ENCODE measurements at places on chromosomes 6 and 20. TPM values are rescaled to one million over a fixed set of nuclear protein-coding genes. Genes with fewer than 3 reads are reported as not detected.

GRCh38 chr20:64151633-64152530, 12.4 kb upstream of the MYT1 start:
- no peak overlapping the region for H3K4me3 ChIP-seq
- no peak for DNase-seq
- H3K36me3 ChIP-seq: no peaks in the 10 kb centered on the region
- H3K27me3 ChIP-seq: no peaks in the 10 kb centered on the region
- H3K27ac ChIP-seq: no peak overlapping the region

DNA sequence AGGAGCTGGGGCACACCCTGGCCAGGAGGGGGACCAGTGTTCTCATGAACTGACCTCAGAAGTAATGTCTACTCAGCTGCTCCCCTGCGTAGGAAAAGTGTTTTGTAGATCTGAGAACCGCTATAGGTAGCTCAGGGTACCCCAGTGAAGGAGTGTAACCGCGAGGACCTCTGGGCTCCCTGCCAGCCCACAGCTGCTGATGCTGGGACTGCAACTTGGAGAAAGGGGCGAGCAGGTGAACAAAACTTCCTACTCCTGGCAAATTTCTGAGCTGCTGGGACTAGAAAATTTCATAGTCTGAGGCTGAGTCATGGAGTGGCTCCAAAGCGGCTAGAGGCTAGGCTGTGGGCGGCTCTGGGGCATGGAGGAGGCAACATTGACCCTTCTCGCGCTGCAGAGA, 51.9 kb downstream of the PYGB start:
- peaks cover 39% of the 10 kb centered on the region for H3K4me1 ChIP-seq
- H3K27me3 ChIP-seq: no peaks in the 10 kb centered on the region
- peak overlapping the region; percentile 11 for H3K27ac ChIP-seq

- DNase-seq: no peak
- no peak overlapping the region for H3K4me3 ChIP-seq
- no peaks in the 10 kb centered on the region for H3K4me1 ChIP-seq
Observed at GRCh38 chr20:39911497-39911896, 777.5 kb downstream of the MAFB start.

The GPR6 gene
- not detected for polyA plus RNA-seq

- H3K4me3 ChIP-seq: no peak overlapping the region
- peaks cover 3% of the 10 kb centered on the region for H3K36me3 ChIP-seq
- H3K27me3 ChIP-seq: no peaks in the 10 kb centered on the region
- peaks cover 8% of the 10 kb centered on the region for H3K4me1 ChIP-seq
Observed at GRCh38 chr6:20169119-20169557, 43.1 kb downstream of the MBOAT1 start.

DNA sequence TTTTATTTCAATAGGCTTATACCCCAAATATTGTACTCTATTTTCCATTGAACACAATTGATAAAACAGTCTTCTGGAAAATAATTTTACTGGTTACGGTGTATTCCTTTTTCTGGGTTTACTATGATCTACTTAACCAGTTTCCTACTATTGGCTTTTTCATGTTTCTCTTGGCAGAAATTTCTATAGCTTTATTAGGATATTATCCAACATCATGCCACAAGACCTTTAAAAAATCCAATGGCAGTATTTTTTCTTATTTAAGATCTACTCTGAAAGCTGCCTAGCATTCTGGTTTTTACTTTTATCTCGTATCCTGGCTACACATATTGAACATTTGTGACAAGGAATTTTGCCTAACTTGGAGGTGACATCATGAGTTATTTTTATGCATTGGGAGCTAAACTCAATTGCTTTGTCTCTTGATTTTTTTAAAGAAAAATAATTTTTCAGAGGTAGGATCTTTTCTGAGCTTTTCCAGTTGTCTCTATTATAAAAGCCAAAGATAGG, 45.5 kb downstream of the SLC9A8 start:
- DNase-seq: no peak
- H3K4me1 ChIP-seq: no peaks in the 10 kb centered on the region
- no peak overlapping the region for H3K4me3 ChIP-seq
- H3K27ac ChIP-seq: no peak overlapping the region
- H3K27me3 ChIP-seq: no peaks in the 10 kb centered on the region
- H3K36me3 ChIP-seq: peaks cover 17% of the 10 kb centered on the region

DNA sequence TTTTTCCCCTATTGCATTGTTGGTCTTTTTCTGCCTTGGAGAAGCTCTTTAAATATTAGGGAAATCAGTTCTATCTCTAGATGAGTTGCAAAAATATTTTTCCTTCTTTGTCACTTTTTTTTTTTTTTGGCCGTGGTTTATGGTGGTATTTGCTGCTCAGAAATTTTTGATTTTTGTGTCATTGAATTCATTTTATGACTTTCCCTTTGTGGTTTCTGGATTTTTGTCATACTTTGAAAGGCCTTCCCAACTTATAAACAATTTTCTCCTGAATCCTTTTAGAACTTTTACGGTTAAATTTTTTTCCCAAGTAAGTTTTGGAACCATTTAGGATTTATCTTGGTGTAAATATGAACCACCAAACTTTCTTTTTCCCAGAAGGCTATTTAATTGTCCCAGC, 145.6 kb downstream of the GJA10 start:
- H3K36me3 ChIP-seq: no peaks in the 10 kb centered on the region
- DNase-seq: no peak
- H3K27ac ChIP-seq: no peak overlapping the region
- no peaks in the 10 kb centered on the region for H3K4me1 ChIP-seq
- no peak overlapping the region for H3K4me3 ChIP-seq

The ULBP3 gene
- not detected for polyA plus RNA-seq

DNA sequence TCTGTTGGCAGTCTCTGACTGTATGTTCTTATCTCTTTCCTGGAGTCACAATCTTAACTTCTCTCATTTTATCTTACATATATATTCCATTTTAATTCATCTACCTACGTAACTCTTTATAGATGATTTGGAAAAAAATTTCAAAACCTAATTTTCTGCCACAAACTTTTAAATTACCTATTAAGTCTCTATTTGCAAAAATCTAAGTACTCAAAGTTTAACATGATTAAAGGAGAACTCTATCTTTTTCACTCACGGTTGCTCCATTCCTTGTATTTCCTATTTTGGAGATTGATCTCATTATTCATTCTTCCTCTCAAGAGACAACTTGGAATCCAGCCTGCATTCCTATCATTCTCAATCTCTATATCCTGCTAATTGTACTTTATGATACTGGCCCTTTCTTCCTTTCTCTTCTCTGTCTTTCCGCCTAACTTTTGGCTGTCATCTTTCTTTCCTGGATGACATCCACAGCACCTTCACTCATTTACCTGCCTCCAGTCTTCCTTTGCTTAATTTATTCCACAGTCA, 1071.1 kb upstream of the CITED2 start:
- no peaks in the 10 kb centered on the region for H3K4me1 ChIP-seq
- H3K27me3 ChIP-seq: no peaks in the 10 kb centered on the region

GRCh38 chr20:57610261-57610952, 9.8 kb downstream of the ZBP1 start:
- H3K36me3 ChIP-seq: no peaks in the 10 kb centered on the region
- no peak overlapping the region for H3K4me3 ChIP-seq
- H3K27me3 ChIP-seq: 0 out of 2 replicates have a peak, but pooled peaks cover 2% of the 10 kb centered on the region
- peaks cover 2% of the 10 kb centered on the region for H3K4me1 ChIP-seq

The KHDC1 gene
- polyA plus RNA-seq: 6.4 TPM

The BACH2 gene
- polyA plus RNA-seq: not detected

GRCh38 chr6:167815296-167815980, 11.3 kb upstream of the AFDN start:
- H3K27me3 ChIP-seq: no peaks in the 10 kb centered on the region
- no peaks in the 10 kb centered on the region for H3K4me1 ChIP-seq
- no peak overlapping the region for H3K4me3 ChIP-seq

The EEF1A2 gene
- polyA plus RNA-seq: not detected

GRCh38 chr20:26315054-26315453, 618.4 kb upstream of the ZNF337 start:
- H3K27ac ChIP-seq: no peak overlapping the region
- no peak overlapping the region for H3K4me3 ChIP-seq
- no peak for DNase-seq
- no peaks in the 10 kb centered on the region for H3K36me3 ChIP-seq
- H3K4me1 ChIP-seq: no peaks in the 10 kb centered on the region

- no peak overlapping the region for H3K4me3 ChIP-seq
- H3K27ac ChIP-seq: no peak overlapping the region
- no peaks in the 10 kb centered on the region for H3K27me3 ChIP-seq
- H3K4me1 ChIP-seq: no peaks in the 10 kb centered on the region
- H3K36me3 ChIP-seq: no peaks in the 10 kb centered on the region
Observed at GRCh38 chr6:168634541-168635328, 193.8 kb downstream of the SMOC2 start.

DNA sequence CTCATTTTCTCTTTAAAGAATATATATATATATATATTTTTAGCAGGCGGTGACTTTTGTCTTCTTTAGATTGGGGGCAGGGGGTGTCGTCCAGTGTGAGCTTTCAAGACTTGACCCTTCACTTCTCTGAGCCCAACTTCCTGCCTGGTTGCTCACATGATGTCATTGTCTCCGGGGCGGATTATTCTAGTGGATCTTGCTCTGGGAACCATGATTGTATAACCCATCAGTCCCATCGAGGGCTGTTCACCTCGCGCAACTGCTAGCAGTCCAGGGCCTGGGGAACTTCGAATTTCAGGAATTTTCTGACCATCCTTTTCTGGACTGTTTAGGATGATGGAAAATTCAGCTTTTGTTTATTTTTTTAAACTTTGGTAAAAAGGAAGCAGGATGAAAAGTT, 1.0 kb downstream of the IGF2R start:
- H3K27me3 ChIP-seq: no peaks in the 10 kb centered on the region
- H3K4me3 ChIP-seq: peak overlapping the region; percentile 85
- peak overlapping the region; percentile 76 for H3K27ac ChIP-seq
- 0 out of 2 replicates have a peak, but pooled peaks cover 3% of the 10 kb centered on the region for H3K4me1 ChIP-seq

DNA sequence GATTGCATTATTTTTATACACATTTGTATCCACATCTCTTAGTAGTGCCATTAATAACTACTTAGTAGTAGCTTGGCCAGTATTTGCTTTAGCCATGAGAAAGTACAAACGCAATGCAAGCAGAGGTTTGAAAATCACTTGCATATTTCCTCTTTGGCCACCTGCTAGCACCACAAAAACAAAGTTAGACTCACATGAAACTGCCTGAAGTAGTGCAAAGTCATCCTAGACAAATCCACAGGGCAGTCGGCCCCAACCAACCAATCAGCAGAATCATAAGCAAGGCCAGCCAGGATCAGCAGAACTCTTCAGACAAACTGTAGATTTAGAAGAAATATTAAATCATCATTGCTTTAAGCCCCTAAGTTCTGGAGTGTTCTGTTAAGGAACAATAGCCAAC, 135.2 kb upstream of the VGLL2 start:
- H3K27ac ChIP-seq: no peak overlapping the region
- no peaks in the 10 kb centered on the region for H3K36me3 ChIP-seq
- no peak overlapping the region for H3K4me3 ChIP-seq
- H3K27me3 ChIP-seq: no peaks in the 10 kb centered on the region
- H3K4me1 ChIP-seq: no peaks in the 10 kb centered on the region
- no peak for DNase-seq
